ENCODE measurements at places on chromosomes 5 and 9.

- DNase-seq = no peak
These were observed 85.4 kb downstream of the TRIM36 start for GRCh38 chr5:115084246-115084793.

- DNase-seq = no peak
These were observed 577.7 kb downstream of the KIF4B start for GRCh38 chr5:155591273-155591672.

- DNase-seq = no peak
These were observed 109.1 kb downstream of the SUSD1 start for GRCh38 chr9:112065806-112066606.

DNA sequence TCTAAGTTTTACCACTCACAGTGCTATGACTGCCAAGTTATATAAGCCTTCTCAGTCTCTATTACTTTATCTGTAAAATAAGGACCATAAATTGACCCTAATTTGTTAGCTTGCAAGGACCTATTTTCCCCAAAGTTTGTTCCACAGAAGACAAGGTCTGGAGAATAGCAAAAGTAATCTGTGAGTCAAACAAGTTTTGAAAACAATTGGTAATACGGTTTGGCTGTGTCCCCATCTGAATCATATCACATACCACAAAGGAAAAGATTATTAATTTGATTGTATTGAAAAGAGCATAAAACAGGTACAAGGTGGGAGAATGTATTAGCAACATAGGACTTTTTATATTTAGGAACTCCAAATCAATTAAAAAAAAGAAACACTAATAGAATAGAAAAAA lies 124.0 kb upstream of the TARS1 start:
- no peak for DNase-seq

- no peak for DNase-seq
These were observed 115.7 kb upstream of the C9orf72 start for GRCh38 chr9:27688954-27689353.

DNA sequence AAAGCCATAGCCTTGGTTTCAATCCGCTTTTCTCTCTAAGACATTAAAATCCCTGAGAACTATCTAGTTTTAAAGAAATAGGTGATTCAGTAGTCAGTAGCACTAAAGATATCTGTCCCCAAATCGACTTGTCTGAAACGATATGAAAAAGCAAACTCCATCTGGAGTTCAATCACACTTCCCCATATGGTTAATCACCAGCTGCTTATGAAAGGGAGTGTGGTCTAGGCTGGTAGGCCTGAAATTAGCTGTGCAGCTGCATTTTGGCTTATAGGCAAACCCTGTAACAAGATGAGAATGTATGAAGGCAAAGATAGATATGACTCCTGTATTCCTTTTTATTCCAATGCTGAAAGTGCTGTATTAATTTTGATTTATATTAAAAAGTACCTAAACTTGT lies 65.9 kb downstream of the DMRTA1 start:
- DNase-seq = no peak

- peak; percentile 26 for DNase-seq
These were observed at the start of gene RNF180 for GRCh38 chr5:64165500-64166200. Gene RNF180 (plus strand): TSS chr5:64165843. CDS start chr5:64200808, 34,965 bp downstream.

- peak; percentile 78 for DNase-seq
These were observed 22.7 kb upstream of the LECT2 start for GRCh38 chr5:135977375-135977928.

DNA sequence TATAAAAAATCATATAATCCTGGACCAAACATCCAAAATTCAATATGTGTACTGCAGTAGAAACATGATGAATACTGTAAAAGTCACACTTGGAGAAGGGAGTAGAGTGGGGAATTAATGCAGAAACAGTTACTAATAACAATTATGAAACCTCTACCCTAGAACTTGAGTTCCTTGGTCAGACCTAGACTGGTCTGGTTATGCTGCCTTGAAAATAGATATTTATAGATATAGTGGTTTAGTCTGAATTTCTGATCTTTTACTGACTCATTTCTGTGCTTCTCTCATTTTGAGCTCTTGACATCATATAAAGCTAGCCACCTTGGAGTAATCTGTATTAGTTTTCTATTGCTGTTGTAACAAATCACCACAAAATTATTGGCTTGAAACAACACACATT lies 808.7 kb upstream of the CDH10 start:
- no peak for DNase-seq

GRCh38 chr9:114729706-114730105 lies 47.7 kb upstream of the TEX48 start:
- no peak for DNase-seq

DNA sequence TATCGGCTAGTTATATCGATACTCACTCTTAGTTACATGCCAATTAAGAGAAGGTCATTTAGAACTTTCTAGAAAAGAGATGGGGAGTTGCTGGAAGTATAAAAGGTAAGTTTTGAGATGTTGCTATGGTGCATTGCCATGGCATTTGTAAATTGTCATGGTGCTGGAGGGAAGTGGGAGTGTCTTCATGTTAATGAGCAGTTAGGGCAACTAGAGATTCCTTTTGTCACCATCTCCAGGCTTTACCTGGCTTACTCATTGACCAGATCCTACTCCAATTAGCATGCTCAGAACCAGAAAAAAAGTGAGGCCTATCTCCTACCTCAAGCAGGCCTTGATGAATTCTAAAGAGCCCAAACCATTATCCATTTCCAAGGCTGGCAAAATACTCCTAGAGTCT lies 82.8 kb downstream of the PRR16 start:
- no peak for DNase-seq

GRCh38 chr9:90546200-90546599 lies 96.4 kb downstream of the DIRAS2 start:
- no peak for DNase-seq

DNA sequence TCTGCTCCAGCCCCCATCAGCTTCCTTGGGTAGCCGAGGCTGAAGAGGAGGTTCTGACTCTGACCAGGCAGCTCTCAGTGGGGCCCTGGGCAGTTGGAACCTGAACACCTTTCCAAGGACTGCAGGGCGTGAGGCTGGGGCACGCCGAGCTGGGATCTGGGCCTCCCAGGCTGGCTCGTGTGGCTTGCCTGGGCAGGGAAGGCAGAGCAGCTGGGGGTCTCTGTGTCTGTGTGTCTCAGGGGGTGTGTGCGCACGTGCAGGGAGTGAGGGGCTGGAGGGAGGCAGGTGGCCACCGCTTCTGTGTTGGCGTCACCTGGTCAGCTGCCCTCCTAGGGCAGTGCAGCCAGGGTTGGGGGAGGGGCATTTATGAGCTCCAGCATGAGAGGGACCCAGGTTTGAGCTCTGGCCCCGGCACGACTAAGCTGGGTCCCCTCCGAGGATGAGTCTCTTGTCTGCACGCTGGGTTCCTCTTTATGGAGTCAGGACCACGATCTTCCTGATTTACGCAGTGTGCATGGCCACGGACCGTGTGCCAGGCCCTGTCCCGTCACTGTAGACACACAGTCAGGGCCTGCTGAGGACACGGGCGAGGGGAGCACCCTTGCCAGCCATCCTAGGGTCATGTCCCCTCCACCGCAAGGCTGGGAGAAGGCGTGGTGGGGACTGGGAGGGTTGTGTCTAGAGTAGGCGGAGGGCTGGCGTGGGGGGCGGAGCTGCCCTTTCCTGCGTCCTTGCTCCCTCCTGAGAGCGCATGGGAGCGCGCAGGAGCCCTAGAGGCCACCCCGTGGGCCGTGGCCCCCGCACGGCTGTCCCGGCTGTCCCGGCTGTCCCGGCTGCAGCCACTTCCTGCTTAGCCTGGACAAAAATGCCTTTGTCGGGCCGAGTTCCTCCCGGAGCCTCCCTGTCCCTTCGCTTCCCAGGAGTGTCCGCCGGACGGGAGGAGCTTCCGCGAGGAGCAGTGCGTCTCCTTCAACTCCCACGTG lies 4.6 kb downstream of the ADAMTSL2 start:
- no peak for DNase-seq

DNA sequence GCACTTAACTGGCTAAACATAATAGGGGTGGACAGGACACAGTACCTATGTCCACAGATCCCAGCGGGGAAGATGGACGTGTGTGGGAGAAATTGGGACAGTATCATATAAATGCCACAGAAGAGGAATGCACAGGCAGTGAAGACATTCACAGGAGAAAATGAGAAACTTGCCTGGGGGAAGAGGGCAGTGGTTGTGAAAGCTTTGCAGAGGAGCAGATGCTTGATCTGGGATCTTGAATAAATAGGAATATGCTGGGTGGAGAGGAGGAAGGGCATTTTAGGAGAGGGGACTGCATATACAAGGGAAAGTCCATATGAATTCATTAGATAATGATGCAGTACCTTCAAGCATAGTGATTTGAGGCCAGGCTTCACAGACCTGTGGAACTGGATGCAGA lies 13.6 kb downstream of the TMEM268 start:
- no peak for DNase-seq

GRCh38 chr5:138696501-138696900 lies 56.7 kb upstream of the CTNNA1 start:
- no peak for DNase-seq
